ENCODE measurements at places on chromosomes 5 and 9. TPM values are rescaled to one million over a fixed set of nuclear protein-coding genes. Genes with fewer than 3 reads are reported as not detected.

The OTP gene
- total RNA-seq = not detected

The C6 gene
- not detected for total RNA-seq

The PCDHA1 gene
- total RNA-seq = 0.06 TPM

GRCh38 chr5:169728-170094 is 21.6 kb upstream of the LRRC14B start:
- DNase-seq = no peak

DNA sequence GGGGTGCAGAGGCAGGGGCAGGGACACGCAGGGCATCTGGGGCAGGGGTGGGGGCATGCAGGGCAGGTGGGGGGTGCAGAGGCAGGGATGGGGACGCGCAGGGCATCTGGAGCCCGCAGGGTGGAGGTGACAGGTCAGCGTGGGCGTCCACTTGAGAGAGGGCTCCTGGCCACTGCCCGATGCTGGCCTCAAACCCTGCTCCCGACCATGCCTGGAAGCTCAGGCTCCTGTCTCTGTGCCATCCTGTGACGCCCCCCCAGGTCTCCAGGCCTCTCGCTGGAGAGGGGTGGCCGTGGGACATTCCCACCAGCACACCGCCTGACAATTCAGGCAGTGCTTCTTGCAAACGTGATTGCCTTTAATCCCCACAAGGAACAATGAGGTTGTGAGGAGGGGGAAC is 33.0 kb downstream of the ZDHHC11B start:
- no peak for DNase-seq

DNA sequence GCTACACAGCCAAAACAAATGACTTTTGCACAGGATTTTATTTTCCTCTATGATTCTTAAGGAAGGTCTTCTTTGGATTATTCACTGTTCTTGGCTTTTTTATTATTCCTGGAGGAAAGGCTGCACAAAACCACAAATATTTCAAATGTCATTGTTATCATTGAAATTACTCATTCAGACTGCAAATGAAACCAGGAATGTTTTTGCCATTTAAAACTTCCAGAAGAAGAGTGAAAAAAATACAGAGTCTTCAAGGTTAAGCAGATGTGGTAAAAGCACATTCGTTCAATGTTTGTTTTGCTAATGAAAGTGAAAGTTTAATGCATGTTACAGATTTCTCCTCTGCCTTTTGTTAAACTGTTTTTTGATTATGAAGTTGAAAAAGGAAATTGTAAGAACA is 238.2 kb downstream of the TLE4 start:
- DNase-seq = peak; percentile 90
